Stimulated activated CD4-positive, alpha-beta T cell treated with anti-CD3 and anti-CD28 coated beads, Interleukin-2, amount 100 ng/mL, for 24 hours (primary cell): ENCODE measurements at places on chromosomes 16 and 17.

DNA sequence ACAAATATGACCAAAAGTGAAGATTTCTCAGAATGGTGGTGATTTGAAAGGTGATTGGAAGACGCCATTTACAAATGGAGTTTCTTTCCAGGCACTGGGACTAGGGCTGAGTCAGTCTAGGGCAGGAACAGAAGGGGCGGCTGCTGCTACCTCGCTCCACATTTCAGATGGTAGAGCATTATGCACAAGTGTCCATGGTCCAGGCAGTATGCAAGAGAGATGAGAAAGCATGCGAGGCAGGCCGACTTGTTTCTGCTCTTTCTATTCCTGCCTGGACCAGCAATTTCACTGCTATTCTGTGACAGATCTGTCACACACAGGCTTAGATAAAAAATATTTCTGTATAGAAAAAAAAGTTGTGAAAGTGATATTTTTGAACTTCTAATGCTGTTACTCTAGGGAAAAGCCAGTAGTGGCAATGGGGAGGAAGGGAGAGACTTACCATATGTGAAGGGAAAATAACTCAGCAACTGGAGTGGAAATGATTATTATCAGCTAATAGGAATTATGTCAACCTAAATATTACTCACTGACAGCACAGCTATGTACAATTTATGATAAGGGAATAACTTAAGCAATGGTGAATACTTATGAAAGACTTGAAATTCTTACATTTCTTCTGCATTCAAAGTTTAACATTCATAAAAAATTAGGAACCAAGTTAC lies 134.7 kb upstream of the NETO2 start:
- no peak for DNase-seq

DNA sequence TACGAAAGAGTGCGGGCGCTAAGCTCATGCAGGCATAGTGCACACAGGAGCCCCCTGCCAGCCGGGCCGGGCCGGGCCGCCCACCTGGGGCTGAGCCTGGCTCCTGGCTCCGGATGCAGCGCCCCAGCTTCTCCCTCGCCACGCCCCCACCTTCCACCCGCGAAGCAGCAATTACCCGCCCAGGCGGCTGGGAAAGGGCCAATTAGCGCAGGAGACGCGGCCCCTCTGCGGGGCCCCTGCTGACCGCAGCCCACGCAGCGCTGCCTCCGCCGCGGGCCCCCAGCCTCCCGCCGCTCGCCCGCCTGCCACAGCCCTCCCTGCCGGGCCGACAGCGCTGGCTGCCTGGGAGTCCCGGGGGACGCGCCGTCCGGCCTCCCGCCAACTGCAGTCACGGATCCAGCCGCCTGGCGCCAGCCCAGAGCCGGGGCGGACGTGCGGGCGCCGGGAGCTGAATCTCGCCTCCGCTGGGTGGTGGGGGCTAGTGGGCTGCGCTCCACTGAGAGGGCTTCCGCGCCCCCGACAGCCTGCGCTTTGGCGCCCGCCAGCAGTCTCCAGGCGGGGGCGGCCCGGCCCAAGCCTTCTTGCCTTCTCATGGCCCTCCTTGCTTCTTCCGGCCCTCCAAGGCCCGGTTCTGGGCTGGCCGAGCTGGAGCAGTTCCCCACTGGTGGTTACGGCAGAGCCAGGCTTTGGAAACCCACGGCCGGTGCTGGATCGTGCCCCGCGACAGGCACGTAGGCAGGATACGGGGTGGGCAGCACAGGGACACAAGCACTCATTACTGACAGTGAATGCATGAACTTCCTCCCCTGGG lies 14.9 kb upstream of the CBFB start:
- DNase-seq: peak; percentile 88

- no peak for DNase-seq
Observed at GRCh38 chr17:47956791-47957590, 692 bp downstream of the PRR15L start.

GRCh38 chr17:77125432-77125901 lies 15.3 kb upstream of the SEC14L1 start:
- no peak for DNase-seq

GRCh38 chr17:79305768-79306423 lies 231.3 kb downstream of the ENGASE start:
- DNase-seq: no peak

GRCh38 chr16:30949650-30950515 lies 1.0 kb downstream of the ORAI3 start:
- DNase-seq: peak; percentile 41

- DNase-seq: no peak
Observed at GRCh38 chr16:2273484-2273883, 5.6 kb upstream of the RNPS1 start.
